ENCODE measurements at places on chromosomes 6 and 20.

DNA sequence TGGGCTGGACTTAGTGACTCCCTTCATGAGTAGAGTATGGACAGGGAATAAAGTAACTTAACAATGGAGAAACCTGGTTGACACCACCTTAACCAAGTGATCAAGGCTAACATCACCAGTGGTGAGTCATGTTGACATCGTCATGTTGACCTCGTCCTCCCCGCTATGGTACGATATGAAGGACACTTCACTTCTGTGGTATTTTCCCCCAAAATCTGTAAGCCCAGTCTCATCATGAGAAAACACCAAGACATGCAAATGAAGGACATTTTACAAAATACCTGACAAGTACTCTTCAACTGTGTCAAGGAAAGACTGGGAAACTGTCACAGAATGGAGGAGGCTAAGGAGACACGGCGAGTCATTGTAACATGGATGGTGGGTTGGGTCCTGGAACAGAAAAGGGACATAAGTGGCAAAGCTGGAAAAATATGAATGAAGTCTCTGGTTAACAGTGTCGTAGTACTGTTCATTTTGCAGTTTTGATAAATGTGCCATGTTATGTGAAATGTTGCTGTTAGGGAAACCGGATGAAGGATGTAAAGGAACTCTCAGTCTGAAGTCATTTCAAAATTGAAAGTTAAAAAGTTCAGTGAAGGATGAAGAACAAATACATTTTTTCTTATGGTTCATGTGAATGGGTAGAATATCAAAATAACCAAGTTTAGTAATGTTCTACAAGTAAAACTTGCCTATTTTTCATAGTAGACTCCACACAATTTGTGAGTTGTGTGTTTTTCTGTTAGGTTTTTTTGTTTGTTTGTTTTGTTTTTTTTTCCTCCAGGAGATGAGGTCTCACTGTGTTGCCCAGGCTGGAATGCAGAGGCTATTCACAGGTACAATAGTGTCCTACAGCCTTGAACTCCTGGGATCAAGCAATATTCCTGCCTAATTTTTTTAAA, 247.5 kb downstream of the TMEM242 start:
- no peak for DNase-seq

GRCh38 chr20:52984451-52984810, 12.3 kb downstream of the TSHZ2 start:
- no peak for DNase-seq

DNA sequence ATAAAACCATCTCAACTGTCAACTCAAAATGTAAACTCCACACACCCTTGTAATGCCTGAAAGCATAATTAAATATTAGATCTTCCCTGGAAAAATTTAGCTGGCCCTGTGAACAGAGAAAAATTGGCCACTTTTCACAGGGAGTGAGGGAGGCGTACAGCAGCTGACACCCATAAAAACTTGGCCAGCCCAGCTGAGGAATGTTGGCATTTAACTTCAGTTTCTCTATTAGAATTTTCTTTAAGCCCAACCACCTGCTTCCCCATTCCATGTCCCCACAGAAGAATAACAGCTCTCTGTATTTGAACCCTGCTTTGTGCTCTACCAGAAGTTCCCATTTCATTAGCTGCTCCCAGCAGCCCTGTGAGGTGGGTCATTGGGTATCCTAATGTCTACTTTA, 41.0 kb downstream of the PKHD1 start:
- no peak for DNase-seq

- no peak for DNase-seq
Measured at GRCh38 chr6:104240865-104241264, 618.9 kb downstream of the HACE1 start.

DNA sequence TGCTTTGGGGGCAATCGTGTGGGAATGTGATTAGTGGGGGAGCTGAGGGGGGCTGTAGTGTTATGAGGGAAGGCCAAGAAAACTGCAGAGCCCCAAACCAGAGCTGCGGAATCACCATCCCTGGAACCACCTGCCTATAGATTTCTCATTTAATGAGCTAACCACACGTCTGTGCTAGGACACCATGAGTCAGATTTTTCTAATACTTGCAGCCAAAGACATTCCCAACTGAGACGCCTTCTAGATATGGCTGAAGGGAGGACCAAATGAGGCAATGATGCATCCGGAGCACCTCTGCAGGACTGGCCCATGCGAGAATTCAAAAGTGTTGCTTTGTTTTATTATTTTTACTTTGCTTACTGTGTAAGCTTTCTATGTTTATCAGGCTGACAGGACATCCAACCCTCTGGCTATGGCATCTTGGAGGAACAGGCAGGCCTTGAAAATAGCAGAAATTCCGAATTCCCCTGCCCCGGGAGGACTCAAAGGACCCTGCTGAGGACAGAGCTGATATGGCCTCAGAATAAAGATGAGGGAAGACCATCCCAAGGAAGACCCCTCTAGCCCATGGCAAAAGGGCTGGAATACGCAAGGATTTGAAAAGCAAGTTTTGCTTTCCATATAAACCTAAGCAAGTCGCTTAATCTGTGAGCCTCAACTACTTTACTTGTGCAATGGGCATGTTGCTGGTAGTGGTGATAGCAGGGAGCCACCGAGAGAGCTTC, 3.1 kb upstream of the PTGIS start:
- DNase-seq: no peak

- no peak for DNase-seq
Measured at GRCh38 chr20:50930139-50930975, 880 bp downstream of the ADNP start.

DNA sequence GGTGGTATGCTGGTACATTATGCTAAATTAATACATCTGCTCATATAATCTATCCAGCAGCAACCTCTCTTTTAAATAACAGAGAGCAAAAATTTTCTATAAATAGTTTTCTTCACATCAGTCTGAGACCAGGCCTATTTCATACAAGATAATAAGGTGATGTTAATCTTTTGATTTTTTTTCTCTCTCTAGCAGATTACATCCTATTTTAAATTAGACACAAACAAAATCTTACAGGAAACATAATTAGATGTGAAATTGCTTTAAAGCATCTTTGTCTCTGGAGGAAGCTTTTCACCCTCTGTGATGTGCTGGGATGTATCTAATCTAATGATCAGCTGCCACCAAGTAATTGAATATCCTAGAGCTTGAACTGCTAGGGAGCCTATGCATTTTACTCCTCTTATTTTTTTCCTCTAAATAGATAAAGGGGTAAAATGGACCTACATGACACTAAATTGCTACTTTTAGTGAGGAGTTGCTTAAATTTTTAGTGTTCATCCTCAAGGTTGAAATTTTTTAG, 165.5 kb downstream of the MANEA start:
- no peak for DNase-seq

DNA sequence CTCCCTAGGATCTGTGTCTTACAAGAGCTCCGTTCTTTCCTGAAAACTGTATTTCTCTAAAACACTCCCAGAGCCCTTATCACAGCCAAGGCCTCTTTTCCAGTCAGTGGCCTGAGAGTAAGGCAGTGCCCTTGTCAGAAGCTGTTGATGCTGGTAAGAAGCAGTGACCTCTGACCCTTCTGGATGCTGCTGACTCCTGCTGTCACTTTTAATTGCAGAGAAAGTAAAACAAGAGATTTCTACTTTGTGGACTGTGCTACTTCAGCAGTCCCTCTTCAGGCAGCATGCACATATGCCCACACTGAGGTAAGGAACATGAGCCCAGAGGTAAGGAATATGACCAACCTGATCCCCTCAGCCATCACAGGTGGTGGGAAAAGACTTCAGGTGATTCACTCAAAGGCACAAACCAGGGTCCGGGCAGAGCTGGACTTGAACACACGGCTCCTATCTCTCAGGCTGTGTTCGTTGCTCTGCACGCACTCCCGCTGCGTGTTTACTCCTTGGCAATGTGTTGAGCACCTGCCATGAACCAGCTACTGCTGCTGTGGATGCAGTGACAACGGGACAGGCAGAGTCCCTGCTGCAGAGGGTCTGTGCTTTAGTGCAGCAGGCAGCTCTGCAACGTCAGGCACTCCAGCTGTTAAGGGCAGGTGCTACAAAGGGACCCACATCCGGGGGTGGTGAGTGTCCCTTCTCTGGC, 201.9 kb upstream of the CST7 start:
- no peak for DNase-seq

GRCh38 chr6:73742433-73742832, 46.4 kb downstream of the CD109 start:
- no peak for DNase-seq

DNA sequence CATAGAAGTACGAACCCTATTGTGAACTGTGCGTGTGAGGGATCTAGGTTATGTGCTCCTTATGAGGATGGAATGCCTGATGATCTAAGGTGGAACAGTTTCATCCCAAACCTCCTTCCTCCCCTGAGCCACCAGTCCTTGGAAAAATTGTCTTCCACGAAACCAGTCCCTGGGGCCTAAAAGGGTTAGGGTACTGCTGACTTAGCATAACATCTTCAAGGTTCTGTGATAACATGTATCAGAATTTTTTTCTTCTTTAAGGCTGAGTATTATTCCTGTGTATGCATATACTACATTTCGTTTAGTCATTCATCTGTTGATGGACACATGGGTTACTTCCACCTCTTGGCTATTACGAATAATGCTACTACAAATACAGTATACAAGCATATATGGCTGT, 80.2 kb downstream of the TSHZ2 start:
- no peak for DNase-seq

DNA sequence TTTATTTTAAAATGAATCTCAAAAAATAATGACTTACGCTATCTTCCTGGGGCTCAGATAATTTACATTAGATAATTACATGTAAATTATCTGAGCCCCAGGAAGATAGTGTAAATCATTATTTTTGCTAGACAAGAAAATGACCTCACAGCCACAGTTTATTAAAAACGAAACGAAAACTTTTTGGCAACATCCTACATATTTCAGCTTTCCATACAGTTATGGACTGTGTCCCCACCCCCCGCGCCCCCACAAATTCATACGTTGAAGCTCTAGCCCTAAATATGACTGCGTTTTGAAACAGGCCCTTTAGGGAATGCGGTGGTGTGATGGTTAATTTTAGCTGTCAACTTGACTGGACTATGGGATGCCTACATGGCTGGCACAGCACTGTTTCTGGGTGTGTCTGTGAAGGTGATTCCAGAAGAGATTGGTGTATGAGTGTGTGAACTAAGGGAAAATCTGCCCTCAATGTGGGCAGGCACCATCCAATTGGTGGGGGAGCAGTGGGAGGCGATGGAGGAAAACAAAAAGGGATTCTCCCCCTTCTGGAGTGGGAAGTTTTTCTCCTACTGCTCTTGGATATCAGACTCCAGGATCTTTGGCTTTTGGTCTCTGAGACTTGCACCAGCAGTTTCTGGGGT, 52.6 kb downstream of the TRPC4AP start:
- no peak for DNase-seq

- no peak for DNase-seq
Measured at GRCh38 chr20:10705801-10706459, 32.1 kb upstream of the JAG1 start.

DNA sequence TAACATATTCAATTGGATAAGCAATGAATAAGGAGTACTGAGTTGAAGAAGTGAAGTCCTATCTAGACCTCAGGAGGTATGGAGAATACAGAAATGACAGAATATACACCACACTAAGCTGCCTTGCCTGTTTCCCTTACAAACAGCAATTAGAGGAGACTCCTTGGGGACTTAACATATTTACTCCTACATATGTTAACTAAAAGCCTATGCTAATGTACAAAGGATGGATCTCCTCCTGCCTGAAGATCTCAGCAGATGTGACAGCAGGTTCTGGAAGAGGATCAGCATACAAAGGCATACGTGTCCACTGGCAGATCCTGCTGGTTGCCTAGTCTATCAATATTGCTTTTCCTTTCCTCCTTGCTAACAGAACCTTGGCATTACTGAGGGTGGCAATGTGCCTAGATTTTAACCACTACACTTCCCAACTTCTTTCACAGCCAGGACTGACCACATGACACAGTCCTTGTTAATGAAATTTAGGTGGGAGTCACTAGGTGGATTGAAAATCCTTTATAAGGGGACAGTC, 29.6 kb downstream of the PRKN start:
- DNase-seq: no peak

DNA sequence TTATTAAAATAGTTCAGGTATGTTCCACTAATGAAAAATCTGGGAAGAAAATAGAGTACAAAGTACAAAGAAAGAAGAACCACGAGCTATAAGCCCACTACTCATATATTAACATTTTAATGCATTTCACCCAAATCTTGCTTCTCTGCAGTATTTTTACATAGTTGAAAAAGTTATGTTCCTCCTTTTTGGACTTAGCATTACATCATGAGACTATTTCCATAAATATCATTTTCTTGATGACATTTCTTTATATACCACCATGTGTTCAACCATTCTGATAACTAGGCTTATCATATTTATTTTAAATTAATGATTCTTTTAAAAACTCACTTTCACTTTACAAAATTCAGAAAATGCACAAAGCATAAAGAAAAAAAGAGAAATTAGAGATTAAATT, 3.0 kb downstream of the IPCEF1 start:
- DNase-seq: no peak

DNA sequence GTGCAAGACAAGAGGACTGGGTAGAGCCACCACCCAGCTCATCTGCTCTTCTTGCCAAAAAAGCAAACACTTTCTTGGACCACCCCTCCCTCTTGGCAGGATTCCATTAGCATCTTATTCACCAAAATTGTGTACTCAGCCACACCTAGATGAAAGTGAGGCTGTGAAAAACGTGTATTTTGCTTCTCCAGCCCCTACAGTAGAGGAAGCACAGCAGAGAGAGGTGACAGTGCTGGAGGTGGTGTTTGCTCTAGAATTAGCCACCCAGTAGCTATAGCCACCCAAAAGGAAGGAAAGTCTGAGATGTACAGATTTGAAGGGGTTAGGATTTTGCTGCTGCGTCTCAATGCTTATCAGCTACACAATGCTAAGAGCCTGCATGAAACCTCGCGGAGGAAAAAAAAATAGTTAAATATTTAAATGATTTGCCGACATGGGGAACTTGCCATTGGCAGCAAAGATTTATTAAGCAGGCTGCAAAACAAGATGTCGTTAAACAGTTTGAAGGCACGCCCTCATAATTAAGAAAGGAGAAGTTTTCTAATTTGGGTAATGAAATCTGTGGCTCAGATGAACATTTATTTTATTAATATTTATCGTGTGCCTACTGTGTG, 287.3 kb downstream of the ZNF217 start:
- no peak for DNase-seq

GRCh38 chr20:33401921-33402369, 626 bp upstream of the CDK5RAP1 start:
- DNase-seq: no peak
